ENCODE measurements at places on chromosomes 4 and X.

GRCh38 chrX:116413273-116413672 is 23.1 kb upstream of the SLC6A14 start:
- no peak for DNase-seq

GRCh38 chr4:101439926-101440325 is 92.6 kb upstream of the PPP3CA start:
- DNase-seq = no peak

DNA sequence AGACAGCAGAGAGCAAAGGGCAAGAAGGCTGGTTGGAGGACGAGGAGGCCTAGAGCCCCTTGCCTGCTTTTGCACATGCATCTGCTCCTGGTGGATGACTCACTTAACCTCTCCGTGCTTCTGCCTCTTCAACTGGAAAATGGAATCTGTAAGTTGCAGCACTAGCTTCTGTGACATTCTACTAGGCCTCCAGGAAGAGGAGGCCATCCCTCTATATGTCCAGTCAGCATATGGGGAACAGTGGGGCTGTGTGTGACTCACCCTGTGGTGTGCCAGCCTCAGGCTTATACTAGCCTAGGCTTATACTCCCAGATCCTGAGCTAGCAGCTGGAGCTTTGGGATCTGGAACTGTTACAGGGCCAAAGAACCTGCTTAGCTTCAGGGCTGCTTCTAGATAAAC is 36.0 kb downstream of the RTL9 start:
- DNase-seq = no peak

- DNase-seq = no peak
Observed at GRCh38 chr4:180622254-180622653, 1620.9 kb upstream of the TENM3 start.

GRCh38 chr4:96955226-96955625 is 1115.3 kb downstream of the PDHA2 start:
- no peak for DNase-seq

DNA sequence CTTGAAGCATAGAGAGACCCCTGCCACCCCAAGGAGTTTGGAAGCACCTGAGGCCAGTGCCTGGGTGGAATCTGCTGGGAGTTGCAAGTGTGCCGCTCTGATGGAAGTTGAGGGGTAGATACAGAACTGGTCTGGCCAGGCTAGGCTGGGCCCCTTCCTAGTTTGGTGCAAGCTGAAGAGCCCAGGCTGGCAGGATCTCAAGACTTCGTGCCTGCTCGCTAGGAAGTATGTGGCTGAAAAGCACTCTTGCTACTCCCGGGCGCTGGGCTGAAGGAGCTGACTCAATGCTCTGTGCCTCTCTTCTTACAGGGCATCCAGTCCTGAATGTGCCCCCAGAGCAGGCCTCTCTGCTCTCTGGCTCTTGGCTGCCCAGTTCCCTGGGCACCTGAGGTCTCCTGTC is 51.7 kb upstream of the PJA1 start:
- no peak for DNase-seq

GRCh38 chr4:126604268-126604867 is 1028.4 kb upstream of the INTU start:
- no peak for DNase-seq

GRCh38 chrX:118562582-118563164 is 67.1 kb downstream of the DOCK11 start:
- DNase-seq = no peak

DNA sequence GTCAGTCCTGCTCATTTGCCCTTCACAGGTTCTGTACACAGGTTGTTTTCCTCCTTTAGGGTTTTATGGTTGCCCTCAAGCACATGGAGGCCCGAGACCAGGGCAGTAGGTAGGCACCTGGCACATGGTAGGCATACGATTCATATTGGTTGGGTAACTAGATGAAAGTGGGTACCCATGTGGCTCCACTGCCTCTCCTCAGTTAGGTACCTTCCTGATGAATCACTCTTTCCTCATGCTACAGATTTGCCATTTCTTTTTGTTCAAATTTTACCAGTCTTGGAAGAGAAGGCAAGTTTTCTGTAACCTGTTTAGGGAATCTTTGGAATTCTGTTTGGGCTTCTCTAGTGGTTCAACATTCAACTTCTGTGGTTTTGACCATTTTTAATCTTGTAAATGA is 121.3 kb downstream of the FHIP1A start:
- no peak for DNase-seq

- DNase-seq = no peak
Observed at GRCh38 chr4:39763714-39764572, 66.0 kb downstream of the UBE2K start.

DNA sequence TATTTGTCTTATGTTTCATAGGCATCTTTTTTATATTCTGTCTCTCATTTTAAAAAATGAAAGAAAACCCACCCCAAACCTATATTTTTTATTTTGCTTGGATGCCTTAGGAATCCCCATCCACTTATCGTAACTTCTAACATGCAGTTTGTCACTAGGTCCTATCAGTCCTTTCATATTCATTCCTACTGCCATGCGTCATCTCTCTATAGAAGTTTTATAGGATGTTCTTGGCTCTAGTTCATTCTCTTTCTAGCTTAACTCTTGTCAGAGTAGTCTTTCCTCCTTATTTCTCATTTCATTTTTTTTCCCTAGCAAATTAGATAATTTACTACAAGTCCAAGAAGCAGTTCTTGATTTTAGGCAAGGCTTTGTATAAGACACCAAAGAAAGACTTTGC is 92.7 kb downstream of the LARP1B start:
- no peak for DNase-seq

DNA sequence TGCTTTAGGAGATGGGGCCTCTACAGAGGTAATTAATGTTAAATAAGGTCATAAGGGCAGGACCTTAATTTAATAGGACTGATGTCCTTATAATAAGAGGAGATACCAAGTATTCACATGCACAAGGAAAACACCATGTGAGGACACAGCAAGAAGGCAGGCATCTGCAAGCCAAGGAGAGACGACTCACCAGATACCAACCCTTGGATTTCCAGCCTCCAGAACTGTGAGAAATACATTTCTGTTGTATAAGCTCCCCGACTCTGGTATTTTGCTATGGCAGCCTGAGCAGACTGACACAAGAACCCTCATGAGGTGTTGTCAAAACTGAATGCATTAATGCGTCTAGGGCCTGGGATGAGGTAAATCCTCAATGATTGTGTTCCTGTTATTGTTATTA is 56.2 kb upstream of the MAPK10 start:
- no peak for DNase-seq

GRCh38 chr4:84767168-84767567 is 184.2 kb downstream of the CDS1 start:
- DNase-seq = no peak

GRCh38 chr4:123474817-123475216 is 78.2 kb downstream of the SPRY1 start:
- no peak for DNase-seq

DNA sequence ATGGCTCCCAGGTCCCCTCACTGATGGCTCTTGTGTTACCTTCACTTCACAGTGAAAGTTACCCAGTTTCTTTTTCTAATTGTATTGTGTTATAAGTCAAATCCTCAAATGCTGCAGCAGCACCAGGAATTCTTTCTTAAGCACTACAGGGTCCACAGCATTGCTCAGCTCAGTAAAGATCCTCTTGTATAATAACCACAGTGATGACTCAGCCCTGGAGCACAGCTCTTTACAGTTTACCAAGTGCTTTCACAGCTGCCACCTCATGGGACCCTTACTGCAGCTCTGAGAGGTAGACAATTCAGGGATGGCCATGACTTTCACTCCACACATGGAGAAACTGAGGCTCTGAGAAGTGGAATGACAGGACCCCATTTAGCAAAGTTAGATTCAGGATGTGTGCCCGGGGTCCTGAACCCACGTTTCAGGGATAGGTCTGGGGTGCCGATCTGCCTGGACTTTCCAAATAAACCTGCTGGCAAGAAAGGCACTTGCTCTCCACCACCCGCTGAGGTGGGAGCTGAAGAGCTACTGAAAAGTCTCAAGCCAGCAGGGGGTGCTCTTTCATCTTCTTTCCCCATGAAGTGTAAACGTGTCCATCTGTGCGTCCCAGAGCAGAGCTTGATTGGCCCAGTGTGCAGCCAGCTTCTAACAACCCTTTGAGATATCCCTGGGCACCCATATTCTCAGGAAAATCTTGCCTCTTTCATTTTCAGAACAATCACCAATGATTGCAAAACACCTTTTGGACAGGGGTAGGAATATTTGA is 35.7 kb upstream of the GABRQ start:
- no peak for DNase-seq

- DNase-seq = peak; percentile 2
Observed at GRCh38 chrX:80285131-80285773, 135.0 kb upstream of the TENT5D start.

- no peak for DNase-seq
Observed at GRCh38 chr4:137693641-137694040, 161.3 kb upstream of the PCDH18 start.

DNA sequence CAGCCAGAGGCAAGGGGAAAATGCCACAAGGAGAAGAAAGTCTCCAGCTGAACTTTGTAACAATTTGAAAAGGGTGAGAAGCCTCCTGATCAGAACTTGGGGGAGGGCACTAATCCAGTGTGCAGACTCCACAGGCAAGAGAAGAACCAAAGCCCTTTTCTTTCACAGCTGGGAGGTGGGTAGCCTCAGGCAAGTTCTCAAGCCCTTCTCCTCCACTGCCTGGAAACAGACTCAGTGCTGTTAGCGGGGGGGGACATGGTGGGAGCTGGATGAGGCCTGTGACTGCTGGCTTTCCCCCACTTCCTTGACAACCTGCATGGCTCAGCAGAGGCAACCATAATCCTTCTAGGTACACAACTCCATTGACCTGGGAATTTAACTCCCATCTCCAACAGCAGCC is 92.5 kb downstream of the LHFPL1 start:
- no peak for DNase-seq

DNA sequence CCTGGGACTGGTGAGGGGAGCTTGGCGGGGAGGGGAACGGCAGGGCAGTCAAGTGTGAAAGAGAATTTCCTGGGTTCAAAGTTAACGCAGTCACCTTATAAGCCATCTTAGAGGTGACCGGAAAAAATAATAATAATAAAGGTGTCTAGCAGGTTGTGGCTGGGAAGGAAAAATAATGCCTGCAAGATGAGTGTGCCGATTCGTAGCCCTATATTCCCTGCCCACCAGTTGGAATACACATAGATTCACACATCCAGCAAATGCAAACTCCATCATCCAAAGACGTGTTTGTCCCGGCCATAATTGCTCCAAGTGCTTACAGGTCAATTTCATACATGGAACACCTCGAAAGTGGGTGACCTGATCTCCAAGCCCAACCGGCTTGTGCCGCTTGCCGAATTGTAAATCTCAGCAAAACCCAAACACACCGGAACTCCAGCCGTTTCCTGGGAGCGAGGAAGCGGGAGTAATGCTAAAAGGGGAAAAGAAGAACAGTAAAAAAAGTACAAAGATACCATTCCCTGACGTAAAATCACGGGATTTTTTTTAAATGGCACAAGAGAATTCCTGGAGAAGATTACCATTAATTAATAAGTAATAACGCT is 1.3 kb upstream of the FAT1 start:
- DNase-seq = no peak

- DNase-seq = no peak
Observed at GRCh38 chr4:7361280-7361895, 73.3 kb downstream of the PSAPL1 start.

DNA sequence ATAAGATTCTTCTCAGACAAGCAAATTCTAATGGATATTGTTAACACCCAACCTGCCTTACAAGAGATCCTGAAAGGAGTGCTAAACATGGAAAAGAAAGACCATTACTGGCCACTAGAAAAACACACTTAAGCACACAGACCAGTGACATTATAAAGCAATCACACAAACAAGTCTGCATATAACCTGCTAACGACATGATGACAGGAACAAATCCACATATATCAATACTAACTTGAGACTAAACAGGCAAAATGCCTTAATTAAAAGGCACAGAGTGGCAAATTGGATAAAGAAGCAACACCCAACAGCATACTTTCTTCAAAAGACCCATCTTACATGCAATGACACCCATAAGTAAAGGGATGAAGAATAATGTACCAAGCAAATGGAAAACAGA is 100.5 kb upstream of the PCDH18 start:
- no peak for DNase-seq

DNA sequence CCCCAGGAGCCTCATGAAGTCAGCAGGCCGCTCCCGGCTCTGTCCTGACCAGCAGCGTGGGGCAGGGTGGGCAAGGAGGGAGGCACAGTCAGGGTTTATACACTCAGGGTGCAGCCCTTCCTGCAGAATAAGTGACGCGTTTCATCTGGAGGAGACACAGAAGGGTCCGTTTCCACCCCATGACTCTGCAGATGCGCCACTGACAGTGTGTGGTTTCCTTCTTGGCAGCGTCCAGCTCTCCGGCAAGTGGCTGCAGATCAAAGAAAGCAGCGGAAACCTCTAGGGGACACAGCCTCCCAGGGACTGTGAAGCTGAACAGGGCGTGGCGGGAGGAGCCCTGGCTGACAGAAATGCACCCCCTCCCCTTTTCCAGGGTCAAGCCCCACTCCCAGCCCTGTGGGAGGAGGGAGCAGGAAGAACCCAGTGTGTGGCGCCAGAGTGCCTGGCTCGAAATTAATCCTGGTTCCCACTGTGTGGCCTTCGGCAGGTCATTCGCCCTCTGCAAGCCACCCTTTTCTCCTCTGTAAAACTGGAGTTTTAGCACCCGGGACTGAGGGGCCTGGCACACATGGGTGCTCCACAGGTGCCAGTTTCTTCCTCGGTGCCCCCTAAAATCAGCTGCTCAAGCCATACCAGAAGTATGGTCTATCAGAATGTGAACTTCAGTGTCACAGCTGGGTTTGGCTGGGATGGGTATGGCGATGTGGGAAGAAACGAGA is 17.3 kb upstream of the TBC1D14 start:
- DNase-seq = no peak

GRCh38 chrX:100076031-100076430 is 334.0 kb downstream of the PCDH19 start:
- DNase-seq = no peak

DNA sequence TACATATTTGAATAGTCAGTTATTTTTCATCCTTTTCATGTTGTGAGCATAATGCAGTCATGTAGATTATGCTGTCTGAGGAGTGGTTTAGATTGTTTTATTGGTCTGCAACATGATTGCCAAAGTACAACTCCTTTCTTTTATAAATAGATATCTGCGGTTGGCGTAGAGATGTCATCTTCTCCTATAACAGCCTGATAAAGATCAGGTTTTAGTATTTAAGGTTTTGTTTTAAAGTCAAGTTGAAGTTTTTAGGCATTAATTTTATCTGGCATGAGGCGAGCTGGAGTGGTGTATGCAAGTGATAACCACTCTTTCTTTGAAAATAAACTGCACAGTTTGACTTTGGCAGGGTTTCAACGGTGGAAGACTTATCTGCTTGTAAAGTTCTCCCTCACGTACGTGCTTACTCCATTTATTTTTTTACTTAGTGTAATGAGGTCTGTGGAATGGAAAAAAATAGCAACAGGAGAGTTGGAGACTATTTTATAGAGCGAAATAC is 126.3 kb downstream of the FBXO8 start:
- no peak for DNase-seq

Data from Panc1 (cell line).